Stimulated activated CD4-positive, alpha-beta T cell treated with anti-CD3 and anti-CD28 coated beads, Interleukin-4, amount 100 ng/mL, for 48 hours (primary cell): ENCODE measurements at places on chromosomes 1 and 21.

DNA sequence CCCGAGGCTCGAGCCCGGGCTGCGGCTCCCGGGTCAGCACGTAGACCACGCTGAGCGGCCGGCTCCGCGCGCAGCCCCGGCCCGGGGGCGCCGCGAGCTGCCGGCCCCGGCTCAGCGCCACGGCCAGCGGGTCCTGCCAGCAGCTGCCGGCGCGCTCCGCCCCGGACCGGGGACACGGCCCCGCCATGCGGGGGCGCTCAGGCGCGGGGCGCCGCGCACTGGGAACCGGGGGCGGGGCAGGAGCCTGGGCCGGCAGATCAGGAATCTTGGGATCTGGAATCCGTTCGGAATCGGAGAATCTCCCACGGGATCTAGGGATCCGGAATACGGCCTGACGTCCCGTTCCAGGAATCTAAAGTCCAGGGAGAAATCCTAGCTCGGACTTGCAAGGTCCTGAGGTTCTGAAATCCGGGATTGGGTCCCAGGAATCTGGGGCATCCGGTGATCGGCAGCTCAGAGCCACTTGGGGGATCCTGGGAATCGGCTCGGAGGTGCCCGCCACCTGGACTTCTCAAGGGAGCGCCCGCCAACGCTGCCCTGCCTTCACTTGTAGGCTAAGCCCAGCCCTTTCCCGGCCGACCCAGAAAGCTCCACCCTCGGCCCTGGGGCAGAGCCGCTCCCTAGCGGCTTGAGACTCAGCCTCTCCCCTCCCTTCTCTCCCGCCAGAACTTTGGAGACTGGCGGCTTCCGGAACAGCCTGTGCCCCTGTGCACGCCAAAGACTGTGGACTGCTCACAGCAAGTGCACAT is at the start of gene MAP3K6:
Gene MAP3K6 (minus strand): TSS at position 551 of the 749 bp plus-strand sequence. CDS start 364 bp downstream, at position 187.
- no peak for DNase-seq

DNA sequence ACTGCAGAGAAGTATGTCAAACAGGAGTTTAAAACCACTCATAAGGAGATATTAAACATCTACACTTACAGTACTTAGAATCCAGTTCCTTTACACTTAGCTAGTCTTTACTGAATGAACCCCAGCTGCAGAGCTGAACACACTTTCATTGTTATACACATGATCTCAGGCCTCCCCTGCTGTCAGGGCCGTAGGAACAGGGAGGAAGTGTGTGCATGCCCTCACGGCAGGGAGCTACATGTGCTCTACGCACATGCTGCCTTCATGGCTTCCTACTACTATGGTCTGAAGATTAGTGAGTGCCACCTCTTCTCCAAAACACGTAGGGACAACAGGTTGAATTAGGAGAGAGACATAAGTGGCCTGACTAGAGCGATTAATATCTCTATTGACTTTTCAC is 191.5 kb downstream of the SIPA1L2 start:
- no peak for DNase-seq

- peak; percentile 68 for DNase-seq
Measured at GRCh38 chr1:156583821-156584622, 4.5 kb downstream of the TTC24 start.

GRCh38 chr1:2468540-2468939 is 7.5 kb upstream of the PLCH2 start:
- DNase-seq: no peak

DNA sequence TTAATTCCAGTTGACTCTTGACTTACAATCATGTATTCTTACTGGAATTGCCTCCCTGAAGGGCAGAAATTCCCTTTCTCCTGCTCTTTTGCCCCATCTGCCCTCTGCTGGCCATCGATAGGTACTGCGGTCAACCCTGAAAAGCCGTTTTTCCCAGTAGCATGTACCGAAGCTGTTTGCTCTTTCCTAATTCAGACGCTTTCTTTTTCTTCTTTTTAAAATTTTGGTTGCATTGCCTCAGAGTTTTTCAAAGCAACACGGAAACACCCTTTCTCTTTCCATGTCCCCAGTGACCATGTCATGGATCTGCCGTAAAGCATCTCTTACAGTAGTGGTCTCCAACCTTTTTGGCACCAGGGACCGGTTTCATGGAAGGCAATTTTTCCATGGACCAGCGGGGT is 164.2 kb upstream of the C1orf21 start:
- peak; percentile 23 for DNase-seq

- no peak for DNase-seq
Measured at GRCh38 chr1:200991097-200991614, 32.4 kb downstream of the KIF21B start.

- no peak for DNase-seq
Measured at GRCh38 chr1:173532237-173532636, 55.1 kb downstream of the PRDX6 start.

GRCh38 chr1:56897150-56898004 is 42.8 kb downstream of the C8A start:
- DNase-seq: no peak

DNA sequence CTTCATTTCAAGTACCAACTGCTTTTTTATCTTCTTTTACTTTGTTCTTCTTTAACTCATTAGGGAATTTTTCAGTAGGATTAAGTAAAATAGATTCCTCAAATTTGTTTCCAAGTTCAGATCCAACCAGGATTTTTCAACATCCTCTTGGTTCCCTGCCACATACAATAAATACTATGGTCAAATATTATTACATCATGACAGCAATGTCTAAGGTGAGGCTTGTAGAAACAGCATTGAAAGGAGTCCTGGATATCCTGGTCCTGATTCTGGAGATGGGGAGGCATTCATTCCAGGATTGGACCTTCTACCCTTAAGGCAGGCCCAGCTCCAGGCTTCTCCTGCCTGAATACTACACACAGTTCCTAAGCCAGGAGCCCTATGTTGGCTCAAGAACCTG is 80.2 kb upstream of the F3 start:
- no peak for DNase-seq

- DNase-seq: no peak
Measured at GRCh38 chr1:170970256-170970655, 34.9 kb downstream of the MROH9 start.

DNA sequence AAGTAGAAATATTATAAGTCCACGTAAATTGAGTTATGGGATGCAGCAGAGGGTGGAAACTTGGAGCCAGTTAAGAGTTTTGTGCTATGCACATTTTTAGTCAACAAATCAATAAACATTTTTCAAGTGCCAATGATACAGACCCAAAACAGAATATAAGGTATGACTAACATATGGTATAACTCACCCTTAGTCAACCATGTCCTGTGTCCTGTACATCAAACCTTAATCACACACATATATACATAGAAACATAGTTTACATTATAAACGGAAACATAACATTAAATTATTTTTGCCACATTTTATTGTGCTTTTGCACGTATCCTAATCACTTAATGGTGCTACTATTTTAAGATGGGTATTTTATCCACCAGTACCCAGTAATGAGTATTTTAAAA is 136.1 kb upstream of the USH2A start:
- no peak for DNase-seq

GRCh38 chr1:106846656-106847055 is 209.8 kb upstream of the PRMT6 start:
- no peak for DNase-seq

- no peak for DNase-seq
Measured at GRCh38 chr21:38448671-38449385, 49.4 kb downstream of the ERG start.

- no peak for DNase-seq
Measured at GRCh38 chr1:199619223-199619622, 408.3 kb upstream of the NR5A2 start.

DNA sequence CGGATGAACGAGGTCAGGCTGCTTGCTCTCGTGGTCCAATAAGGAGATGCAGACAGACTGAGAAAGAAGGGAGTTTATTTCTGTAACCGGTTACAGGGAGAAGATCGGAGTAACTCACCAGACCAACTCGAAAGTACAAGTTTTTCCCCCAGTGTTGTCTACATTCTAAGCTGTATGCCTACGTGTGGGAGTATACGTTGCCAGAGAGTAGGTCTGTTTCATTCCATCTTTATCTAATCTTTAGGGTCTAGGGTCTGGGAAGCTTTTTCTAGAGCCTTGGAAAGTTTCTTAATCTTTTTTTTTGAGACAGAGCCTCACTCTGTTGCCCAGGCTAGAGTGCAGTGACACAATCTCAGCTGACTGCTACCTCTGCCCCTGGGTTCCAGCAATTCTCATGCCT is 4.7 kb upstream of the PADI1 start:
- no peak for DNase-seq

GRCh38 chr1:234562334-234562733 is 47.6 kb downstream of the IRF2BP2 start:
- no peak for DNase-seq

GRCh38 chr1:182335771-182336566 is 55.6 kb downstream of the GLUL start:
- no peak for DNase-seq

DNA sequence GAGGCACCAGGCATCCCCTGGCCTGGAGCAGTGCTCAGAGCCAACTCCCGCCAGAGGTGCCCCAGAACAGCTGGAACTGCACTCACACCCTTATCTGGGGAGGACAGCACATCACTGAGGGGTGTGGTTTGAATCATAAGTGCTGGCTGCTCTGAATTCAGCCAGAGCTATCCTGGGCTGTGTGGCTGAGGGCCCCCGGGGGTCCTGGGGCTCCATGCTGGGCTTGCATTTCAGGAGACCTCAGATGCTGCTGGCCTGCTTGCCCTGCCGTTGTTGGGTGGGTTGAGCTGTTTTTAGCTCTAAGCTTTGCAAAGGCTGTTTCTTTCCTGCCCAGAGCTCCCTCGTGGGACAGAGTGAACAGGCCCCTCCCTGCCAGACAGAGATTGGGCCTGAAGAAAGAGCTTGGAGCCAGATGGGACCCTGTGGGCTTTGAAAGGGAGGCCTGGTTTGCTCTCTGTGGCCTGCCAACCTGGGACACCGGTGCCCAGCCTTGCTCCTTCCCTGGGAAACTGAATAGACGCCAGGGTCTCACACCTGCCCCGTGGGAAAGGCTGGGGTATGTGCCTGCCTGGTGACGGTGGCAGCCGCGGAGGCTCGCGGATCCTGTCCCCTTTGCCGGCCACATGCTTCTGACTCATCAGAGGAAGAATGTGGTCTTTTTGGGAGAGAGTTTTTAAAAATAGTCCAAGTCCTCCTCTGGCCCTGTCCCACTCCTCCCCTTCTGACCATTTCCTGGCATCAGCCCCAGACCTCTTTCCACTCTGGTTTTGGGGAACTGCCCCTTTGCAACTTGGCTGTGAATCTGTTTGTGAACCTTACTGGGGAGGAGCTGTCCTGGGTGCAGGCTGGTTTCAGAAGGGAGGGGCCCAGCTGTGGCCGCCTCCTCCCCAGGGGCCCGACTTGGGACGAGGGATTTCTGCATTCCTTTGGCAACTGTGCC is 30.0 kb downstream of the ARHGEF10L start:
- no peak for DNase-seq

- no peak for DNase-seq
Measured at GRCh38 chr1:48756683-48757316, 19.9 kb downstream of the BEND5 start.

GRCh38 chr1:184367427-184368038 is 19.3 kb upstream of the C1orf21 start:
- DNase-seq: no peak

DNA sequence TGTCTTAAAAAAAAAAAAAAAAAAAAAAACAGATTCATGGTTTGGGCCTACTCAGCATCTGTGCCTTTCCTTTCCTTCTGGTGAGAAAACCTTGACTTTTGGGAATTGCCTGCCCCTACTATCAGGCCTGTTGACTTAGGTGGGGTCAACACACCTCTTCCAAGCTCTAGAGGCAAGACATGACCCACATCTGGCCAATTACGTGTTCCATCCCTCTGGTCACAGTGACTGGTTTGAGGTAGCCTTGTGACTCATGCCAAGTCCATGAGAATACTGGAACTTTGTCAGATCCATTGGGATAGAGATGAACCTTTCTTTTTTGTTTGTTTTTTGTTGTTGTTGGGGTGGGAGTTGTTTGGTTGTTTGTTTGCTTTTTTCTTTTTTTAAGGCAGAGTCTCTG is 37.3 kb upstream of the KHDRBS1 start:
- DNase-seq: no peak

GRCh38 chr1:162213281-162213912 is 143.9 kb downstream of the NOS1AP start:
- no peak for DNase-seq

DNA sequence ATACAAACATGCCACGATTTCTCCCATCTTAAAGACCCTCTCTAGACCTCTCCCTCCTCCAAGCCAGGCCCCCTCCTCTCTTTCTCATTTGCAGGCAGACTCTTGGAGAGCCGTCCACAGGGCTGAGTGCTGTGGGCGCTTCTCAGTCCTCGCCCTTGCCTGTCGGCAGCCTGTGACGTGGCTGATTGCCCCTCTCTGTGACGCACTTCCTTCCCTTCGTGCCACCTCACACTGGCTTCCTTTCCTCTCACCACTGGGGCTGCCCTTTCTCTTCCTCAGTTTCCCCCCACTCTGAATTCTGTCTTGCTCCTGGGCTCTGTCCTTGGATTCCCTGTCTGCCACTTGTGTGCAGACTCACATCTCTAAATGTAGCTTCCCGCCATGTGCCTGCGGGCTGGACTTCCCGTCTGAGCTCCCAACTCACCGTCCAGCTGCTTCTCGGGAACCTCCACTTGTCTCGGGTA is 227.2 kb downstream of the CAMTA1 start:
- DNase-seq: no peak

DNA sequence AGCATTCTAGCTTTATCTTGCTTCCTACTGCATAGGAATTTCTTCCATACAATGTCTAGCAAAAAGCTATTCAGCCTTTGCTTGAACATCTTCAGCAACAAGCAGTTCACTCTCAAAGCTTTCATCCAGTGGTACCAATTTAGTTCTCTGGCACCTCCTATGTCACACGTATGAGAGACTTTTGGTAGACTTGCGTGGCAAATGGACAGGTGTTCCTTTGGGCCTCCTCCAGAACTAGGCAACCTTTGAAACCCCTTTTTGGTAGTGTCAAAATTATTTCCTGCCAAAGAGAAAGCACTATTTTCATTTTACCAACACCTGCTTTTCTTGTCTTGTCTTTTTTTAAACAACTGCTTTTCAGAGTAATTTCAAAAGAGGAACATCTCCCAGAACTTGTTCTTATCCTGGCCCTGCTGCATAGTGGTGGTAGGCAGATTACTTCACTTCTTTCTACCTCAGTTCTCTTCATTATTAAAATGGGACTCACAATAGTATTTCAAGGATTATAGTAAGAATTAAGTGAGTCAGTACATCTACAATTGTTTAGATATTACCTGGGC is 122.4 kb downstream of the MAST2 start:
- no peak for DNase-seq

DNA sequence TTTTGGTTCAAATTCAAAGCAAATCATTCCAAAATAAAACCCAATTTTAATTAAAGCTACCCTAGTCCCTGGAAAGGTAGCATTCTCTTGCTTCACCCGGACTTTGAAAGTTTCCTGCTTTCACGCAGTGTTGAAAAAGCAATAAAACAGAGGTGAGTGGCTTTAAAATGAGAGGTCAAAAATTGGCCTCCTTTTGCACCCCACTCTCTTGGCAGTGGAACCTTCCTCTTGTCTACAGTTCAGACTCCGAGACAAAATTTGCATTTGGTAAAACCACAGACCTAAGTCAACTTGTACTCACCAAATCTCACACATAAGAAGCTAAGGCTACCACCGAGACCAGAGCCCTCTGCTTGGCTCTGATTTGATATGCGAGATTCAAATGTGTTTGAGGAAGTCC is 252.7 kb downstream of the TTLL7 start:
- DNase-seq: no peak

GRCh38 chr1:107594536-107594935 is 370.4 kb downstream of the VAV3 start:
- no peak for DNase-seq
